ENCODE measurements at places on chromosomes 2 and 18. TPM values are rescaled to one million over a fixed set of nuclear protein-coding genes. Genes with fewer than 3 reads are reported as not detected.

Gene DSG4
- total RNA-seq = not detected

Gene AQP12A
- not detected for total RNA-seq

Gene HNMT
- 84.5 TPM for total RNA-seq

Gene CHMP3
- 59.3 TPM for total RNA-seq

Gene STAT1
- 160 TPM for total RNA-seq

Gene ST3GAL5
- 30.2 TPM for total RNA-seq

Measured in smooth muscle cell of bladder (primary cell).